ENCODE measurements at places on chromosomes 6 and 20.
A peak's percentile ranks its signal among the peaks of the same experiment; 100 is the strongest.

GRCh38 chr6:132192631-132193030, 208.6 kb downstream of the MOXD1 start:
- DNase-seq = no peak

GRCh38 chr20:32019563-32020463, 9.6 kb downstream of the CCM2L start:
- DNase-seq = peak; percentile 60

DNA sequence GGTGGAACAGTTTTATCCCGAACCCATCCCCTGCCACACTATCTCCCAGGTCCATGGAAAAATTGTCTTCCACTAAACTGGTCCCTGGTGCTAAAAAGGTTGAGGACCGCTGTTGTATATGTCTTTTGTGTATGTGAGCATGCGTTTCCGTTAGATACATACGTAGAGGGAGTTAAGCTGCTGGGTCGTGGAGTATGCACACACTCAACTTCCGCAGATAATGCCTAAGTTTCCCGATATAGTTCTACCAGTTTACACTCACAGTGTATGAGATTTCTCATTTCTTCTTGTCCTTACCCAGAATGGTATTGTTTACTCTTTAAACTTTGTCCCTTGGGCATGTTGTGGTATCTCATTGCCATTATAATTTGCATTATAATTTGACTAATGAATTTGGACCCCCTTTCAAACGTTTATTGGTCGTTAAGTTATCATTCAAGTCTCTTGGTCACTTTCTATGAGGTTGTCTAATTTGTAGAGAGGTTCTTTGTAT, 50.5 kb upstream of the SCAF8 start:
- no peak for DNase-seq

DNA sequence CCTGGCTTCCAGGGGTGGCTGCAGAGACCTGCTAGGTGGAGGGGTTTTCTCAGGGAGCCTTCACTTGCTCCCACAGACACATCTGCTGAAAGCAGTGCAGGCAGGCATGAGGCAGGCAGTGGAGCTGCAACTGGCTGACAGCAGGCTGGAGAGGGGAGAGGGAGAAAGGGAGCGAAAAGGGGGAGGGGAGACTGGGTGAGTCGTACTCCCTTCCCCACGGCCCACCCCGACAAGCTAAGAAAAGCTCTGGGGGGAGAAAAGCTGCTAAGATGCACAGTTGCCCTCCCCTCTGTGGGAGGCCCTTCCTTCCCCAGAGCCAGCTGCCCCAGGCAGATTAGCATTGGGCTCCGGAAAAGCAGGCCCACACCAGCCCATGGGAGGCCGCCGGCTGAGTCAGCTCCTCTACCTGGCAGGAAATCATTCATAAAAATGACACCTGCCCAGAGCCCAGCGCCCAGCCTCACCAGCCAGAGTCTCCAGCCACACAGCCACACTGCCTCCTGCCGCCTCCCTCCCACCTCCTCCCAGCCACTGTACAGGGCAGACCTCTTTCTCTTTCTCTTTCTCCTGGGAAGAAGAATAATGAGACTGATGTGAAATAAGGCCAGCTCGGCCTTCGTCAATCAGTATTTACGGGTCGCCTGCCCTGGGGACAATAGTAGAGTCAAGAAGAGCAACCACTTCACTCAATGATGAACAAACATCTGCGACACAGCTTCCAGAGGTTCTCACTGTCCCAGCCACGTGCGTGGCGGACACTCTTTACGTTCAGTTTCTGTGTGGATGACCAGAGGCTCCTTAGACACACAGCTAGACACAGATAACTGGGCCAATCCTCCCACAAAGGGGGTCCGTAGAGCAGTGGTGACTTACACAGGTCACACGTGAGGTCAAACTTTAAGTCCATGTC, 7.7 kb upstream of the C20orf203 start:
- DNase-seq = no peak

DNA sequence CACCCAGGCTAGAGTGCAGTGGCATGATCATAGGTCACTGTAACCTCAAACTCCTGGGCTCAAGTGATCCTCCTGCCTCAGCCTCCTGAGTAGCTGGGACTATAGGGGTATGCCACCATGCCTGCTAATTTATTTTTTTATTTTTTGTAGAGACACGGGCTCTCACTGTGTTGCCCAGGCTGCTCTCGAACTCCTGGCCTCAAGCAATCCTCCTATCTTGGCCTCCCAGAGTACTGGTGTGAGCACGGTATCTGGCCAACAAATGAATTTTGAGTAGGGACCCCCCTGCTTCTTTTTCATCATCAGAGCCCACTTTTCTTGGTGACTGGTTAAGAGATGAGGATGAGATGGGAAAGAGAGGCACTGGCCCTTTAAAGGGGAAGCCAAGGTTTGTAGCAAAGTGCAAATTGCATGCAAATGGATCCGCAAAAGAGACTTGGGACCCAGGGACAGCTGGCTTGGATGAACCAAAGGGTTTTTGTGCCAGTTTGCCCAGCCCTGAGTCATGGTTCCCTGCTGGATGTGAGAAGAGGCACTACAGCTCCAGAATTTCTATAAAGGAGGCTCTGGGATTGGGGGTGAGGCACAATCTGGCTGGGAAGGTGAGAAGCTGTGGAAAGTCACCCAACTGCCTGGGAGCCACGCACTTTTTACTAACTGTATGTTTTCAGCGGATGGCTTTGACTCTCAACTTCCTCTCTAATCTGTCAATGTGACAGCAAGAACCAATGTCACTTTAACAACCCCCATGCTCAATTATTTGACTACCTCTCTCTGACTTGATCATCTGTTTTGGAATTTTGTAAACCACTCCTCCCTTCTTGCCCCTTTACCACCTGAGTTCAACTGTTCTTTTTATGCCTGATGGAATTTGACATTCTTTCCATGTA, 58.7 kb upstream of the RNF24 start:
- no peak for DNase-seq
